ENCODE measurements at places on chromosomes 12 and 14.

GRCh38 chr14:55976219-55976618, 142.0 kb upstream of the PELI2 start:
- no peak for DNase-seq

- DNase-seq, result no peak
These were observed 5.8 kb downstream of the KTN1 start for GRCh38 chr14:55585854-55586253.

GRCh38 chr12:54622463-54623183, 12.1 kb downstream of the LACRT start:
- DNase-seq, result no peak

GRCh38 chr14:99815696-99816095, 22.5 kb downstream of the EML1 start:
- DNase-seq, result no peak

DNA sequence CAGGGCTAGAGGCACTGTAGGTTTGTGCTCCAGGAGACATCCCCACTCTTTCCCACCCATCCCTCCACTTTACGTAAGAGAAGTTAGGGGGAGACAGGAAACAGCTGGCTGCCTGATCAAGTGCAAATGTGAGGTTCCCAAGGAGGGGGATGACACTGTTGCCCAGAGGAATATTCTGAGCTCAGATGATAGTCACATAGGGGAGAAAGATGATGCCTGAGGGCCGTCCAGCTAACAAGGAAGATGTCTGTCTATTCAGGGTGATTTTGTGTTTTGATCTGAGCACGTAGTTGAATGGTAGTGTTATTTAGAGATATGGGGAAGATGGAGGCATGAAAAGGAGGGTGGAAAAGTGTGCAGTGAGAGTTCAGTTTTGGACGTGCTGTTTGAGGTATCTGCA, 13.9 kb upstream of the GPRC5D start:
- DNase-seq, result no peak

- DNase-seq, result no peak
These were observed 11.2 kb upstream of the PNMA1 start for GRCh38 chr14:73725116-73726024.

DNA sequence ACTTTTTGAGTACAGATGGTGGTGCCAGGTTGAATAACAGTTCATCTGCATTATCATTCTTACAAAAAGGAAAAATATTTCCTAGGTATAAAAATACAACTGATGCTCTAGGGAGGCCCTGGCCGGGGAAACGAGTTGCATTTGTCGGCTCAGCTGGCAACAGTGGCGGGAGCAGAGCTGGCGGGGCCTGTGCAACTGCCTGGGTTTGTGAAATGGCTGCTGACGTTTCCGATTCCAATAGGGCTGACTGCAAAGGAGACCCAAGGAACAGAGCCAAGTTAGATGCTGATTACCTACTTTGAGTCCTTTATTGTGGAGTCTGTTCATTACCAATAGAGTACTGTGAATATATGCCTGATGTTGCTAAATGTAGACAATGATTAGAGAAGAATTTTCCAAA, 25.8 kb upstream of the PHLDA1 start:
- no peak for DNase-seq

DNA sequence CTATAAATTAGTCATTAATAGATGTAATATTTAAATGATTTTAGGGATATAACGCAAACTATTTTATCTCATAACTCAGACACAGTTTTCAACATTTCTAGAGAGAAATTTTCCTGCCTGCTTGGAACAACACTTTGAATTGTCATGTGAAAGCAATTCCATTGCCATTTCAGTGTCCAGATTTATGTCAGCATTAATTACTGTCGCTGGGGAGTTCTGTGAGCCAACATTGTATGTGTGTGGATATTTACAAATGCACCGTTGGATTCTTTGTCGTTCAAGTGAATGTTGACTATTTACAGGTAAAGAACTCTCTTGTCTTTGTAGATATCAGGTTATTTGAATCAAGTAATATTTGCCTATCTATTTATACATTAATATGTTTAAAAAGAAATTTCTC, 465.3 kb upstream of the RGS6 start:
- no peak for DNase-seq

- DNase-seq, result no peak
These were observed 12.6 kb downstream of the C12orf43 start for GRCh38 chr12:121003650-121004049.

- DNase-seq, result no peak
These were observed 9.0 kb downstream of the RTRAF start for GRCh38 chr14:51998348-51998747.

- no peak for DNase-seq
These were observed 270.0 kb downstream of the DACT1 start for GRCh38 chr14:58907803-58908202.

GRCh38 chr14:75040959-75041358, 10.3 kb downstream of the MLH3 start:
- DNase-seq, result no peak

- DNase-seq, result no peak
These were observed at the start of gene NFE2 for GRCh38 chr12:54300732-54301427. Gene NFE2 (minus strand): TSS chr12:54301015. CDS start chr12:54295248, 5,767 bp downstream.

GRCh38 chr12:2465681-2466080, 329.1 kb upstream of the FKBP4 start:
- no peak for DNase-seq

- DNase-seq, result no peak
These were observed 1500.7 kb upstream of the FLRT2 start for GRCh38 chr14:84029246-84029645.

- DNase-seq, result no peak
These were observed 665.2 kb upstream of the FLRT2 start for GRCh38 chr14:84864548-84865271.

DNA sequence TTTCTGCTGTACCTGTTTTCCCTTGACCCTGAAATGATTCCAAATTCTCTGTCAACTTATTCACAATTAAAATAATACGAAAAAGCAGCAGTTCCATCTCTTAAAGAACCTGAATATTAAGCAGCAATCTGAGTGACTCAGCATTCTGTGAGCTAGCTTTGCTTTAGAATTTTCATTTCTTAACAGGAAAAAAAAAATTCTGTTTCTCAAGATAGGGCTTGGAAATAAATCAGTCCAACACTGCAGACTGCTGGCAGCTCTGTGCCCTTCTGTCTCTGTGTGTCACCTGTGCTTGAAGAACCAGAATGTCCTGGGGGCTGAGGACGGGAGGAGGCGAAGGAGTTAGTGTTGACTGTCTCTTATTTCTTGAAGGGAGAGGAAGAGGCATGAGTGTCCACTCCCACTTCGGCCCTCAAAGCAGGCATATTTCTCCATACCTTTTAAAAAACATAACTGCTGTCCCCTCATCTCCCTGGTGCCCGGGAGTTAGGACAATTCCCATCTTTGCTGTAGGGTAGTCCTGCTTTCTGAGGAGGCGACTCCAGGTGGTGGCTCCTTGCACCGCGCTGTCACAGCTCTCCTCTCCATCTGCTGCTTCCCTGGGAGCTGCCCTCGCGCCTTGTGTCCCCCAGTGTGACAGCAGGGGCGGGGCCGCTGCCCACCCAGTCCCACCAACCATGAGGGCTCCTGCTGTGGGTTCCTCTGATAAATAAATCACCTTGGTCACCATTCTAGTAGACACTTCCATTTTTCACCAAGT, 203.1 kb downstream of the CALM1 start:
- DNase-seq, result no peak

- no peak for DNase-seq
These were observed 237.3 kb downstream of the CACNA1C start for GRCh38 chr12:2290091-2290490.

All from NK-92 treated with Interleukin-12 subunit alpha and Interleukin-12 subunit beta, amount 100 ng/mL, for 24 hours (cell line).